Activated T-helper 17 cell treated with anti-CD3 and anti-CD28 coated beads, Interleukin-2, amount 50 U/mL, for 72 hours (primary cell): ENCODE measurements at places on chromosomes 3 and 15. TPM values are rescaled to one million over a fixed set of nuclear protein-coding genes. Genes with fewer than 3 reads are reported as not detected.
A peak's percentile ranks its signal among the peaks of the same experiment; 100 is the strongest.

The DUT gene
- 248 TPM for total RNA-seq

The CAND2 gene
- 0.19 TPM for total RNA-seq

The SLC15A2 gene
- total RNA-seq, result 7.5 TPM

The SMARCC1 gene
- 114 TPM for total RNA-seq

The TLE3 gene
- total RNA-seq, result 94.9 TPM

The PAK2 gene
- 108 TPM for total RNA-seq

The OR4F6 gene
- not detected for total RNA-seq

The WDR49 gene
- 0.71 TPM for total RNA-seq

The BHLHE40 gene
- total RNA-seq, result 527 TPM

The MYO5C gene
- total RNA-seq, result 2.3 TPM

DNA sequence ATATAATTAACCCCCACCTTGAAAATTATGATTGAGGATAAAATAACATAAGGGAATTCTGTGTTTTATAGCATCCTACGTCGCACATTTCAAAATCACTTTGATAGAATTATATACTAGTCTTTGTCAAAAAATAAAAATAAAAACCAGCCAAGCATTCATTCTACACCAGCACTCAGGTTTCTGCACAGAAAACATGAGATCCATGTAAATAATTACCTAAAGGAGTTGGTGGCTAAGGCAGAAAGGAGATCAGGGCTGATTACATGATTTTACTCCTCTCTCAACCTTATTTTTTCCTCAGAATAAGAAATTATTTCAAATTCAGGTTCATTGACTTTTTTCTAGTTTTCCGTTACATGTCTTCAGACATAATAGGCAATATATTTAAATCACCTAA, 194.5 kb downstream of the PLCH1 start:
- ATAC-seq, result no peak

DNA sequence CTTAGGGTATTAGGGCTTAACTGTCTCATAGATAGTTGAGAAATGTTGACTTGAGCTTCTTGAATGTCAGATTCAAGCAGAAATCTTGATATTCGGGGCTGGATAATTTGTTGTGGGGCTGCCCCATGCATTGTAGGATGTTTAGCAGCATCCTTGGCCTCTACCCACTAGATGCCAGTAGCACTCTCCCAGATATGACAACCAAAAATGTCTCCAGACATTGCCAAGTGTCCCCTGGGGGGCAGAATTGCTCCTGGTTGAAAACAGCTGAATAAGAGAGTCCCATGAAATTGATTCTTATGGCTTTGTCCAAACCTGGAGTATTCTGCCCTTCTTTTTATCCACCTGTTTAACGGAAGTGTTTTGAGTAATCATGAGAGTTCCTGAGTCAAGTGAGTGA, 15.9 kb upstream of the LCMT2 start:
- ATAC-seq, result no peak

- ATAC-seq, result peak; percentile 66
Observed at GRCh38 chr15:90234096-90234988, at the start of gene GDPGP1. GDPGP1 (plus strand) TSS chr15:90234209; CDS start chr15:90240909, 6,700 bp downstream.

- ATAC-seq, result no peak
Observed at GRCh38 chr3:54817628-54818027, 110.2 kb downstream of the LRTM1 start.

GRCh38 chr3:34619990-34620389, 821.6 kb downstream of the PDCD6IP start:
- no peak for ATAC-seq

GRCh38 chr15:79472446-79472845, 40.3 kb downstream of the MINAR1 start:
- no peak for ATAC-seq

DNA sequence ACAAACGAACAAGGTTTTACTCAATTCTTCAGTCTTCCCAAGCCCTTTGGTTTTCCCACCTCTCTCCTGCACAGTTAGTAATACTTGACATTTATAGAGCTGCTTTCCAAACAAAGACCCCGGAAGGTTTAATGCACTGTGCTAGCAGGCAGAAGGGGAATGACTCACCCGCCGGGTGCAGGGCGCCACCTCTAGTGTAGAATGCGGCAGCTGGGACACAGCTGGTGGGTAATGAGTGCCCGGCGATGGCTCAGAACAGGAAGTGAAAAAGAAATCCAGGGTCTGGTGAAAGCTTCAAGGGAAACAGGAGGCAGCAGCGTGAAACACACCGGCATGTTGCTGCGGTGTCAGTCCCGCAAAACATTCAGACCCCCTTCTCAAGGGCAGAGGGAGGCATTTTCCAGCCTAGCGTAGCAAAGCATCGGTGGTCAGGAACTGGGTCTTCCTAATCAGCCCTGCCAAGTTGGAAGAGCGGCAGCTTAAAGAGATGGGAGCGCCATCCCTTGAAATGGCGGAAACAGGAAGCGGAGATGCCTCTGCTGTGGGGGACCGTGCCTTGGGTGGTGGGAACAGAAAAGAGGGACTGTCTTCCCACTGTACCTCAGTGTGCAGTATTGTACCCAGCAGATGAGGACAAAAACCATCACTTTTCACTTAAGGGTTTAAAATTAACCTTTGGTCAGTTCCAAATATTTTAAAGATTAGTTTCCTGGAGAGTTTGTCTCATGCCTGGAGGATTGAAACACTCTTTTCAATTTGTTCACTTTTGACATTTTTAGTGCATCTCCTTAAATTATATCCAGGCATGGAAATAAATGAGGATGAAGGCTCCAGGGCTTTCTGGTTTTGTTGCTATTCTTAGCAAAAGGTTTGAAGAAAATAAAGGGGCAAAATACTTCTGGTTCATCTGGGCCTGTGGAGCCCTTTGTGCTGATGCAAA, 160.7 kb upstream of the MCTP2 start:
- ATAC-seq, result no peak

- no peak for ATAC-seq
Observed at GRCh38 chr3:120637851-120638559, 41.9 kb downstream of the NDUFB4 start.

GRCh38 chr3:59540241-59540640, 490.4 kb upstream of the CFAP20DC start:
- ATAC-seq, result no peak

DNA sequence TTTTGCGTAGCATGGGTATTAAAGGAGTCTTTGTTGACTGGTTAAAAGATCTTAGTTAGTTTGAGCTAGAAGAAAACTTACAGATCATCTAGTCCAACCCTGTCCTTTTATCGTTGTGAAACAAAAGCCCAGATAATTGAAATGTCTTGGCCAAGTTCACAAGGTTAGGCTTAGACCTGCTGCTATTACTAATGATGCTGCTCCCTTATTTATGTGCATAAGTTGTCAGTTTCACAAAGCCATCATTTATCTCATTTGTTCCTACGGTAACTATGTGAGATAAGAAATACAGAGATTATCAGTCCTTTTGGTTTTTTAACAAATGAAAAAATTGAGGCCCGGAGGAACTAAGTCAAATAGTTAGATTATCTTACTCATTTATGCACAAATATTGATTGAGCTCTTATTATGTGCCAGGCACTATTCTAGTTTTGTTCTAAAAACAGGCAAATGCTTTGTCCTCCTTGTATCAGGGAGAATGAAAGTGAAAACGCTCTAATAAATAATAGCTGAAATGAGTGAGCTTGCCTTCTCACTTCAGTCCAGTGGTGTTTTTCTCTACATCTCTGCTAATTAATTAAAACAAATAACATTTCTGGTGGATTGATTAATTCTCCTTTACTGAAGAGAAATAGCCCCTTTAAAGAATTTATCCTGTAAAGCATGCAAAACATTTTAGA, 49.1 kb upstream of the TPRG1 start:
- no peak for ATAC-seq

DNA sequence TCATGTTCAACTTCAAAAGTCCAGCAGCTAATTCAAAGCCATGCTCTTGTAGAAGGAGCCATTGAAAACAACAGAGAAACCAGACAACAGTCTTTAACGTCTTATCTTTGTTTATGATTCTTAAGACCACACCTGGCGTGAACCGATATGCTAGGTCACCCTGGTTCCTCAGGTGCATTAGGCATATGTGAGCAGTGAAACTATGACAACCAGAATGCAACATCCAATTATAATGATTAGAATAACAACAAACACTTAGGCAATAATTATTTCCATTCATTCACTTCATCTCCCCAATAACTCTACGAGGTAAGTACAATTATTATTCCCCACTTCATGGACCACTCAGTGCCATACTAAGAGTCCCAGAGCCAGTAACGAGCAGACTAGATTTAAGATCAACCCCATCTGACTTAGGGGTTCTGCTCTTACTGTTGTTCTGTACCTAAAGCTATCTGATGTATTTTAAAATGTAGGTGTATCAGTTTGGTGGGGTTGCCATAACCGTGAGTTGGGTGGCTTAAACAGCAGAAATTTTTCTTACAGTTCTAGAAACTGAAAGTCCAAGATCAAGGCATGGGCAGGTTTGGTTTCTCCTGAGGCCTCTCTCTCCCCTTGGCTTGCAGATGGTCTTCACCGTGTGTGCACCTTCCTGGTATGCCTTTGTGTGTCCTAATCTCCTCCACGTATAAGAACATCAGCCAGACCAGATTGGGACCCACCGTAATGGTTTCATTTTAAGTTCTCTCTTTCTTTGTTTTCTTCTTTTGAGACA, 997.8 kb upstream of the CFAP20DC start:
- peak; percentile 13 for ATAC-seq

DNA sequence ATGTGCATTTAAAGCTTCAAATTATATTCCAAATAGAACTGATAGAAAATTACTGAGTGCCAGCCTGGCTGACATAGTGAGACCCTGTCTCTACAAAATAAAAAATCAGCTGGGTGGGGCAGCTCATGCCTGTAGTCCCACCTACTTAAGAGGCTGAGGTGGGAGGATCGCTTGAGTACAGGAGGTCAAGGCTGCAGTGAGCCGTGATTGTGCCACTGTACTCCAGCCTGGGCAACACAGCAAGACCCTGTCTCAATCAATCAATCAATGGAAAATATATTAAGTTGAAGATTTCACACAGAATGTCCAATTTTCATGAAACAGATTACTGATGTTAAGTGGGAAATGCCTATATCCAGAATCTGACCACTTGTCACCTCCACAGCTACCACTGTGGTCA, 4.1 kb downstream of the MON1A start:
- no peak for ATAC-seq

- ATAC-seq, result no peak
Observed at GRCh38 chr3:119181765-119182164, 8.4 kb downstream of the UPK1B start.

DNA sequence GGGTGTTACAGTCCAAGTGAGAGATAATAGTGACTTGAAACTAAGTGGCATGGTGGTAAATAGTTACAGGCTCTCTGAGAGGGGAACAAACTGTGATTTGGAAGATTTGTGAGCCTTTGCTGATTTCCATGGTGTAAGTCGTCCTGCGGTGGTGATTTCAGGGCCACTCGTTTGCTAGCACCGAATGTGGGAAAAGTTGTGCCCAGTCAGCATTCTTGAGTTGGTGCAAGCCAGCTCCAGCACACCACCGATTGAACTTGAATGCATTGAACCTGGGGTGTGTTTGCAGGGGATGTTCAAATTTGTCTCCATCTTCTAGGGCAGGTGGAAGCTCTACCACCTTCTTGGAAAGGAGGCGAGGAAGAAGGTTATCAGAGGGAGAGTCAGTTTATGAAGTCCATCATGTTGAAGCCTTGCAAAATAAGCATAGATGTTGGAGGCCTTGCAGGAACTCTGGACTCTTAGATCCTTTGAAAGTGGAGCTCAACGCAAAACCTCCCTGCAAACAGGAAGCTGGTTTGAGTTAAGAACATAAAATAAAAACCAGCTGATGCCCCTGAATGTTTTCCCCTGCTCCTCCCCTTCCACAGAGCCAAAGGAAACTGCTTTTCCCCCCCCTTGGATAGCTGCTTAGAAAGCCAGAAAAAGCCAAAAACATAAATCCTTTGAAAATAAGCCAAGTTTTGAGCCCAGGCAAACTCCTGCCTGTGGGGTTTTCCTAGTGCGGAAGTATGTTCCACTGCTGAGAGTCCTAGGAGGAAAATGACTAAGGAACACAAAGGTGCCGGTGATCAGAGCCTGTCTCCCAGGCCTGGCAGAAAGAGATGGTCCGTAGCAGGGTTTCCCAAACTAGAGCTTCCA, 21.9 kb downstream of the MAPKBP1 start:
- ATAC-seq, result no peak

DNA sequence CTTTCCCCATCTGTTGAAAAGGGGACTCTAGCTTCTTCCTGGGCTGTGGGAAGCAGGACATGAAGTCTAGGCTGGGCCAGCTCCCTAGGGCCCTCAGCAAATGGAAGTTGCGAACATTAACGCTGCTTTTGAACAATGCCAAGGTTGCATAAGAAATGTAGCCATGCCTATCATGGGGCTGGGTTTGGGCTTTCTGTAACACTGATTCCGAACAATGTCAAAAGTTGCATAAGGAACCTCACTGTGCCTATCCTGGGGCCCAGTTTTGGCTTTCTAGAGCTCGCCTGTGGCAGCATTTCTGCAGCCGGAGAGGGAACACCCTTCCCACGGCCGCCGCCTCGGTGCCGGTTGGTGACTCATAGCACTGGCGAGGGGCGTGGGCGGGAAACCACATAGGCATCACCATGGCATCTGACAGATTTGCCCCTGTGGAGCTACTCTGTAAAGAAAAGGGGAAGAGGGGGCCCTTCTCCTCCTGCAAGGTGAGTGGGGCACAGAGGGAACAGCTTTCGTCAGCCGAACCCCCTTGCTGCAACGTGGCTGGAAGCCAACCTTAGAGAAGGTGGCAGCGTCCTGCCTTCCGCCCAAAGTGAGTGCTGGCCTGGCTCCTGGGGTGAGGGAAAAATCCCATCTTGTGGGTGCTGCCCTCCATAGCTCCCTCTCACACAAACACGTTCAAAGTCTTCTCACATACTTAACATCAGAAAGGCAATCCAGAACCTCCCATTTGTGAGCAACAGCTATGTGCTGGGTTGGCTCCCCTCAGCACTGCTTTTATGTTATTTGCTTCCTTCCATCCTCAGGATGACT, 46.6 kb upstream of the ATP2B2 start:
- peak; percentile 82 for ATAC-seq

GRCh38 chr15:99718421-99718820, 14.8 kb downstream of the LYSMD4 start:
- no peak for ATAC-seq
